Mesenteric fat pad (tissue), 1 donor: ENCODE measurements at places on chromosomes 12 and 14. TPM values are rescaled to one million over a fixed set of nuclear protein-coding genes. Genes with fewer than 3 reads are reported as not detected.

The SLC17A8 gene
- total RNA-seq = not detected

DNA sequence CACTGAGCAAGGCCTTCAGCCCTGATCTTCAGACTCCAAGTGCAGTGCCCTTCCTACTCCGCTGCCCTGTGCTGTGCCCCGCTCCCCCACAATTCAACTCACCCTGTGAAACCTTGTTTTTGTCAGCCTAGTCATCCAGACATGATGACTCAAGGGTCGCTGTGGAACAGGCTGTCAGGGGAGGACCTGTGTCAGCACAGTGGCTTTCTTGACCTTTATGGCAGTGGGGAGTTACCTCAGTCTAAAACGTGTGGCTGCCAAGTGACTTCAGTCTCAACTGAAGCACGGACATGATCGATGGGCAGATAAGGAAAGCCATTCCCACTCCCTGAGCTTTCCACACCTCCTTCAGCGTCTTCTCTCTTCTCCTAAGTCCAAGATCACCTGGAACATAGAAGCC is 16.3 kb upstream of the FLVCR2 start:
- DNase-seq = no peak

The GALNT16 gene
- 14.9 TPM for total RNA-seq

The ESRRB gene
- total RNA-seq = 0.22 TPM

DNA sequence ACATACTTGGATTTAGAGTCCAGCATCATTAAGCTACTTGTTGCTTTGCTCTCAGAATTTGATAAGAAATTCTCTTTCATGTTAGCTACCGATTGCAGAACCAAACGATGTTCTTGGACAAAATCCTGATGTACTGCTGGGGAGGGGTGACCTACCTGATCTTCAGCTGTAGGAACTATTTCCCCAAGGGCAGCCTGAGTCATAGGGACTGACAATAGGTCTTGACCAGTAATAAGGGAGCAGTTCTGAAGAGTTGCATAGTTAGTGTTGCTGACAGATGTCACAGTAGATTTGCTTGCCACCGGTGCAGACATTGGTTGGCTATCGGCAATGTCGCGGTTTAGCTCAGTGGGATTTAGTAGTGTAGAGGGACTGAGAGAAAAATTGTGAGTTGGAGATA is 10.6 kb downstream of the SIX4 start:
- no peak for DNase-seq

The TMEM179 gene
- not detected for total RNA-seq

GRCh38 chr12:946631-947030 is 2.9 kb downstream of the RAD52 start:
- DNase-seq = no peak

DNA sequence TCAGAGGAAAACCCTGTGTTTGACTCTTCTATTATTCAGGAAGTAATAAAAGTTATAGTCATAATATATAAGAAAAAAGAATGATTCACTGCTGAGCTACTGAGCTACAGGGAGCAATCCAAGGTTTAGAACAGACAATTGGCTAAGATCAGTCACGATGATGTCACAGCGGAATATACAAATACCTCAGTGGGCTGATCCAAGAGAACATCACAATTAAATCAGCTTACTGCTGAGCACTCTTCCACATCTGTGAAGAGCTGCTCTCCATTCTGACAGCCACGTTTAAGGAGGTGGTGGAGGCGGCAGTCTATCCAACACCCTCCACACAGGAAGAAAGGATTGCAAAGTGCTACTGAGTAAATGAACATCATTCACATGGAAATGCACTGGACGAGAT is 271.0 kb downstream of the APAF1 start:
- DNase-seq = no peak

GRCh38 chr14:72008666-72009065 is 76.4 kb downstream of the RGS6 start:
- no peak for DNase-seq
